ENCODE measurements at places on chromosomes 12 and 14. TPM values are rescaled to one million over a fixed set of nuclear protein-coding genes. Genes with fewer than 3 reads are reported as not detected.
A peak's percentile ranks its signal among the peaks of the same experiment; 100 is the strongest.

CSRP2 gene
- 3.7 TPM for total RNA-seq

CCDC85C gene
- total RNA-seq: 7.1 TPM

DNA sequence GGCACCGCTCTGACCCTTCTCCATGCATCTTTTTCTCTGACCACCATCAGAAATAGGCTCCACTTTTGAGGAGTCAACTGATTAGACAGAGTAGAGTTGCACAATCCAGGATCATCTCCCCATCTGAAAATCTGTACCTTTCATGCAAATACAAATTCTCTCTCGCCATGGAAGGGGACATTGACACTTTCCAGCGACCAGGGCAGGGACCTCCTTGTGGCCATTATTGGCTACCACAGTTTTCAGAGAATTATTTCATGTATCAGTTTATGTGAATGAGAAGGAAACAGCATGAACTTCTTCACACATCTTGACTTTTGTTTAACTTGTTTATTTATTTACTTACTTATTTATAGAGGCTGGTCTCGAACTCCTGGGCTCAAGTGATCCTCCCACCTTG lies 13.8 kb upstream of the RAN start:
- no peak for DNase-seq

DNA sequence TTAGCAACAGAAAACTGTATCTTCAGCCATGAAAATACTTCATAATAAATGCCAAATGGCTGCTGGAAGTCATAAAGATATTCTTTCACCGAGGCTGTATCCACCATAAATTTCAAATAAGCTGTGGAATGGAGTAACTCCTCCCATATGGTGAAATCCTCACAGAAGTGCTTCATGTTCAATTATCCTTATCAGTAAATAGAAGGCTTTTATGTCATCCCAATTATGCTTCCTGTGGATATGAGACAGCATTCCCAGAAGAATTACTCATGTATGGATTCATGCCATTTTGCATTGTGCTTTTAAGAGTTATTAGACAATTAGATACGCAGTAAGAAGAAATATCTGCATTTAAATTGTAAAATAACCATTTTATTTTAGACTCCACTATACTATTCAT lies 99.0 kb downstream of the RTN1 start:
- DNase-seq: no peak

DNA sequence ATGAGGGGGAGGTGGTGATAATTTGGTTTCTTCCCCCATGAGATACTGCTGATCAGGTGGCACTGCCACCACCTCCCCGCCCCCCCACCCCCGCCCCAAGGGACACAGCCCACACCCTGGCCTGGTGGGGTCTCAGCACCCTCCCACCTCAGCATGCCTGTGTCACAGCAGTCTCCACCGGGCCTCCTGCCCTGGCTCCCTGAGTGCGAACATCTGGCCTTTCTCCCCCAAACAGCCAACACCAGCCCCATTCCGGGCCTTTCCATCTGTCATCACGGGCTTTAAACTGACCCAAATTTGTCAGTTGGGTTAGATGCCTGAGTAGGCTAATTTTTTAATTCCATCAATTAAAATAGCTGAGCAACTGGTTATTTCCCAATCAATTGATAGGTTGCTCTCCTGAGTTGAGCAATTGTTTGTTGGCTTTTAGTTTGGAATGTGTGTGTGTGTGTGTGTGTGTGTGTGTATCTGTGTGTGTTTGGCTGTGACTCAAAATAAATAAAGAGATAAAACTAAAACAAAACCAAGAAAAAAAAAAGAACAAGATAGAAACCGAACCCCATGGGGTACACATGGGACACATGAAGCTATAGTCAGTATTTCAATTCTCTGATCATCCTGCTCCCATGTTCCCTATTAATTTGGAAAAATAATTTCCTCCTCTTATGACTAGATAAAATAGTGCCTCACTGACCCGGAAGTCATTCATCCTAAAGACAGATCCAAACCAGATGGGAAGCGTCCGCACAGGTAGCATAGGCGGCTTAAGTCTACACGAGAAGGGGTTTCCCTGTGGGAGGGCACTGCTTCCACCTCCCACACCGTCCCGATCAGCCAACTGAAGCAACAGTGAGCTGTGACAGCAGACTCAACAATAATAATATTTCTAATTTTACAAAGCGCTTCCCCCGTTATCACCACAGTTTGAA lies 7.4 kb downstream of the SERPINA12 start:
- DNase-seq: no peak

GLT1D1 gene
- 17.7 TPM for total RNA-seq

- DNase-seq: no peak
These were observed 88.2 kb upstream of the PTGDR start for GRCh38 chr14:52179141-52179790.

GRCh38 chr12:111434049-111434448 lies 28.3 kb downstream of the SH2B3 start:
- no peak for DNase-seq

MYH6 gene
- 0.05 TPM for total RNA-seq

DNA sequence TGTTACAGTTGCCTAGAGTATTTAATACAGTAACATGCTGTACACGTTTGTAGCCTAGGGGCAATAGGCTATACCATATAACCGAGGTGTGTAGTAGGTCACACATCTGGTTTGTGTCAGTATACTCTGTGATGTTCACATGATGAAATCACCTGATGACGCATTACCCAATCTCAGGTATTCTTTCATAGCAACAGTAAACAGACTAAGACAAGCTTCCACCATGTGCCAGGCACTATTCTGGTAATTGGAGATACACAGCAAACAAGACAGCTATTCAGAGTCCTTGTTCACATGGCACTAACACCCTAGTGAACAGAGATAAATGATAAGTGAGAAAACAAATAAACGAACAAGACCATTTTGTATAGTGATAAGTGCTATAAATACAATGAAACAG lies 3.8 kb upstream of the PDE3A start:
- no peak for DNase-seq

DNA sequence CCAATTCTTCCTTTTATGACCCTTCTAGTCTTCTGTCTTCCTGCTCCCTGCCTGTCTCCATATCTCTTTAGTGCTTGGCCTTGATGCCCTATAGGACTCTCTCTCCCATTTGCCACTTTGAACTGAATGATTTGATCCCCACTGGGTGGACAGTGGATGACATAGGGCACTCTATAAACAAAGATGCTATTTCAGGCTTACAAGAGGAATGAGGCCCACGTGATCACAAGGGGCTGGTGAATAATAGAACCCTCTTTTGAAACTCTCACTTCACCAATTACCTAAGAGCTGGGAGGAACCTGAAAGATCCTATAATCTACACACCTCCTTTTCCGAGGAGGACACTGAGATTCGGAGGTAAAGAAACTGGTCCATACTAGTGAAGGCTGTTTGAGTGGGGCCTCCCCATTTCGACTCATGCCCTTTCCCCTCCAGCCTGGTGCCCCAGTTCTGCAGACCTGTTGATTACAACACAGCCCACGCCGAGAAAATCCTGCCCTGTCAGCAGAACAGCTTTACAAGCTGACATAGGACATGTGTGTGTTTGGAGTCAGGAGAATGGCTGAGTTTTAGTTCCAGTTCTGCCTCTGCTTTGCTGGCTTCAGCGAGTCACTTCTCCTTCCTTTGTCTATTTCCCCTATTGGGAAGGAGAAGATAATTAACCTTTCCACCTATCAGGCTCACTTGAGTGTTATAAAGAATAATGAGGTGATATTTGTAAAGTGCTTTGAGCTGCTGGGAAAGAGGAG lies 400.3 kb downstream of the ZFP36L1 start:
- peak; percentile 53 for DNase-seq

- no peak for DNase-seq
These were observed 277.2 kb downstream of the NEDD1 start for GRCh38 chr12:97184127-97184773.

DNA sequence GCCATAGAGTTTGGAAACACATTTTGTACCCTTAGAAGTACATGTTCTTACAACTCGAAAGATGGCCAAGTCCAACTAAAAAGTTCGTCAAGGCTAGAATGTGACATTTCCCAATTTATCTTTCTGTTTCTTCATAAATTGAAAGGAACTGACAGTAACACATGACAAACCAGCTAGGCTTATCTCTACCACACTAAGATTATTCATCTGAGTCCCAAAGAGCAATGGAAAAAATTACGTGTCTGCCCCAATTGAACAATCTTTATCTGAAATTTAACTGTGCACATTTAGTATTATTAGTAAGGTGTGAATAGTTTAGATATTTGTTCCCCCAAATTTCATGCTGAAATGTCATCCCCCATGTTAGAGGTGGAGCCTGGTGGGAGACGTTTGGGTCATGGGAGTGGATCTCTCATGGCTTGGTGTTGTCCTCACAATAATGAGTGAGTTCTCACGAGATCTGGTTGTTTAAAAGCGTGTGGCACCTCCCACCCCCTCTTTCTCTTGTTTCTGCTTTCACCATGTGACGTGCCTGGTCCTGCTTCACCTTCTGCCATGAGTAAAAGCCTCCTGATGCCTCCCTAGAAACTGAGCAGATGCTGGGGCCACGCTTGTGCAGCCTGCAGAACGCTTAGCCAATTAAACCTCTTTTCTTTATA lies 13.3 kb downstream of the CPM start:
- no peak for DNase-seq

- no peak for DNase-seq
These were observed 382.2 kb downstream of the FLRT2 start for GRCh38 chr14:85912141-85912540.

DNA sequence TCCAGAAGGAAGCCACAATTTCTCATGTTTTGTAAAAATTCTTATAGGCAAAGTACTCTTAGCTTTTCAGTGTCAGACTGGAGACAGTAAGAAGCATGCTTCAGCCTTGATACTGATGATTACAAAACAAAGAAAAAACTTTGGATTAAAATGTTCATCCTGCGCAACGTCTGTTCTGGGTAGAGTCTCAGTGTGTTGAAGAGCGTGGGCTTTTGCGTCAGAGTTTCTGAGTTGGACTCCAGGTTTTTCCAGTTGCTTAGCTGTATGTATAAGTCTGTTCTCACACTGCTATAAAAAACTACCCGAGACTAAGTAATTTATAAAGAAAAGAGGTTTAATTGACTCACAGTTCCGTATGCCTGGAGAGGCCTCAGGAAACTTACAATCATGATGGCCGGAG lies 508.1 kb downstream of the DIO2 start:
- no peak for DNase-seq

HSPA2 gene
- total RNA-seq: 3.4 TPM

DNA sequence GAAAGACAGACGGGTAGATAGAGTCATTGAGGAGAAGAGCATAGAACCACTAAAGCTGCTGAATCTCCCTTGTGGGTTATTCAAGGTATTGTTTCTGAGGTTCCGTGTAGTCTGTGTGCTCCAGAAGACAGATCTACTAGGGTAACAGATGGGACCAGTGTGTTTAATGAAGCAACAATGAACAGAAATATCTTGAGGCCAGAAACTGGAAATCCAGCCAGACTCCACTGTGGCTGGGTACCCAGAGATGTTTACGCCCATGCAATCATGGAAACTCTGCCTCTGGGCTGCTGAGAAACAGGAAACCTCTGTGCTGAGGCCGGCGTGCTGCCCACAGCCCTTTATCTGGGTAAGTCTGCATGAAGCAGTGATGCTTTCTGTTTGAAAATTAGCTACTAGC lies 8.3 kb downstream of the PROX2 start:
- DNase-seq: no peak

GRCh38 chr12:104272938-104273337 lies 30.6 kb upstream of the EID3 start:
- no peak for DNase-seq

DNA sequence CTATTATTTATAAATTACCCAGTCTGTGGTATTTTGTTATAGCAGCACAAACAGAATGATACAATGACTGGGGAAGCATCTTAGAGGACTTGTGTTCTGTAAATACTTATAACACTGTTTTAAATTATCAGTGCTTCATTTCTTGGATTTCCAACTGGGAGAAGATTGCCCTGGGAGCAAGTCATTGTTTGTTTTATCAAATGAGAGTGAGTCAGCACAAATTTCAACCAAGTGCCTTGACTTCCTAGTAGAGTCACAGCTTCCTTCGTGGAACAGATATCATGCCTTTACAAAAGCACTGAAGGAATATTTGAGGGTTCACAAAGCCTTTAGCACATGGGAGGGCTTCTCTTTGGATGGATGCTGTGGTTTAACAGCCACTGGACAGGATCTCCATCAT lies 234.1 kb downstream of the KTN1 start:
- DNase-seq: no peak

GRCh38 chr12:130086248-130086647 lies 76.0 kb upstream of the FZD10 start:
- DNase-seq: no peak

GRCh38 chr14:89364316-89364715 lies 52.7 kb downstream of the FOXN3 start:
- DNase-seq: no peak

- no peak for DNase-seq
These were observed 21.5 kb downstream of the EFCAB11 start for GRCh38 chr14:89933002-89933401.

GRCh38 chr14:68331426-68331825 lies 461.4 kb downstream of the ZFP36L1 start:
- no peak for DNase-seq

Data from liver (tissue), 10 donors.